ENCODE measurements at places on chromosomes 2 and 18.

- DNase-seq = no peak
These were observed 26.7 kb downstream of the ITGA4 start for GRCh38 chr2:181483876-181484275.

DNA sequence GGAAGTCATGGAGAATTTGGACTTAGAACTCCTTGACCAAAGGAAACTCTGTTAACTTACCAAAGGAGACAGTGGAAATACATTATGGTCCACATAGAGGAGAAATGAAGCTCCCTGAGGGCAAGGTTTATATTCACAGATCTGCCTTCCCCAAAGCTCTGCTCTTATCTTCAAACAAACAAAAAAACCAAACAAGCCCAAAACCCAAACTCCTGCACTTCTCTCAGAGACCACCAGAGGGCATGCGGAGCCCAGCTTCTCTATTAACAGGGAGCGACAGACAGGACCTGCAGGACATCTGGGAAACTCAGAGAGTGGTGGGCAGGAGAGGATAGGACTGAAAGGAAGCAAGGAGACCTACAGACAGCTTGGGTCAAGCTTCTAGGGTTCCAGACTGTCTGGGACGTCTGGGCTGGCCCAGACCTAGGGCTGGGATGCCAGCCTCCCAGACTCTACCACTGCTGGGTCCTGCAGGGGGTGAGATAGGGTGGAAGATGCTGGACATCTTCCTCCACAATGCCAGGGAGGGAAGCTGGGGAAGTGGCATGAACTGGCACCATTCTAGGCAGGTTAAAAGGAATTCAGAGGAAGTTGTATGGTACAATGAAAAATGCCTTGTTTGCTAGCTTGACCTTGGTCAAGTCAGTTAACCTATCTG, 4.0 kb upstream of the WNT10A start:
- peak; percentile 19 for DNase-seq

DNA sequence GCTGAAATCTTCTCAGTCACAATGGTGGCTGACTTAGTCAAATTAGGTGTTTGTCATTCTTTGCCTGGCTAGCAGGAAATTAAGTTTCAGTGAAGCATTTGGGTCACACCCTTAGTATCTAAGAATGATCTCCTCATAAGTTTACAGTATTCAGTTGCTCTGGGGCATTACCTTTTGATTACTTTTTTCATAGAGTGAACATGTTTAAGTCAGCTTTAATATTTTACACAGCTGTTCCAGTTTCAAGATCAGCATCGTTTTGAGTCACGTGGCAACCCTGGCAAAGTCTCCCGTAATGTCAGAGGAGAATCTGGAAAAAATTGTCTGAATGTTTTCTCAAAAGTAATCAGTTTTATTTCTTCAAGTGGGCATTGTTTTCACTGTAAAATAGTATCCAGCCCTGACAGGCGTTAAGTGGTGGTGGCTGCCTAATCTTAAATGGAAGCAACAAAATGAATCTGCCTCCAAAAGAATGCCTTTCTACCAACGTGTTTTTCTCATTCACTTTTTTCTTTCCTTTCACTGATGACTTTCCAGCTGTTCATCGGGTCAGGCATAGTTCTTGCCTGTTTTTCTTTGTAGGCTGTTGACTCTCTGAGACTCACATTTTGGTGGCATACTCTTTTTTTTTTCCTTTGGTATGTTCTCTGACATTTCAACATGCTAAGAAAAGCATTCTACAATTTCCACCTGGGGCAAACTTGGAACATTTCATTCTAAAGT, 319.6 kb upstream of the TCF4 start:
- no peak for DNase-seq

GRCh38 chr18:75309564-75309963, 99.0 kb downstream of the TSHZ1 start:
- DNase-seq = no peak

DNA sequence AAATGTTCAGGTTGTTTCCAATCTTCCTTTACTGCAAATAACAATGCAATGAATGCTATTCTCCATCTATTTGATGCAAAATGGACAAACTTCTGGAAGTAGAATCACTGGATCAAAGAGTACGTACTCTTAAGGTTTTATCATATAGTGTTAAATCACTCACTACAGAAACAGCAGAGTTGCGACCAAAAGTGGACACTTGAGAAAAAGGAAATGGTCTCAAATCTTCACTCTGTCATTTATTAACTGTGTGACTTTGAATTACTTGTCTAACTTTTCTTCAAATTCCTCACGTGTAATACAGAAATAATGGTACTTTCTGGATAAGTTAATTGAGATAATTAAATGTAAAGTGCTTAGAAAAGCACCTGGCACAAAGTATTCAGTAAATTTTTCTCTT, 78.1 kb downstream of the CERKL start:
- DNase-seq = no peak

- no peak for DNase-seq
These were observed 209.5 kb downstream of the VAPA start for GRCh38 chr18:10122988-10123950.

GRCh38 chr2:38631976-38632375, 29.2 kb upstream of the HNRNPLL start:
- no peak for DNase-seq

DNA sequence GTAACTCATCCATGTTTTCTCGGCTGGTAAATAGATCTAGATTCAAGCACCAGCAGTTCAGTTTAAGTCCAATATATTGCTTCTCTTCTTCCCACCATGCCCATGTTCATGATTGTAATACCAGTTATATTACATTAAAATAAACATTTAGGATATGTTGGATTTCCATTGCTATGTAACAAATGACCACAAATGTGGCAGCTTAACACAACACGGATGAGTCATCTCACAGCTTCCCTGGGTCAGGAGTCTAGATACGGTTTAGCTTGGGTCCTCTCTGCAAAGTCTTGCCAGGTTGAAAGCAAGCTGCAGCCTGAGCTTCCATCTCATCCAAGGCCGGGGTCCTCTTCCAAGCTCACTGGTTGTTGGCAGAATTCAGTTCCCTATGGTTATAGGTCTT, 39.4 kb upstream of the SMAD2 start:
- DNase-seq = no peak

- no peak for DNase-seq
These were observed 265.7 kb downstream of the MEIS1 start for GRCh38 chr2:66700677-66701066.

- no peak for DNase-seq
These were observed 217.3 kb downstream of the VAPA start for GRCh38 chr18:10131081-10131459.
